ENCODE measurements at places on chromosomes 4 and X.

DNA sequence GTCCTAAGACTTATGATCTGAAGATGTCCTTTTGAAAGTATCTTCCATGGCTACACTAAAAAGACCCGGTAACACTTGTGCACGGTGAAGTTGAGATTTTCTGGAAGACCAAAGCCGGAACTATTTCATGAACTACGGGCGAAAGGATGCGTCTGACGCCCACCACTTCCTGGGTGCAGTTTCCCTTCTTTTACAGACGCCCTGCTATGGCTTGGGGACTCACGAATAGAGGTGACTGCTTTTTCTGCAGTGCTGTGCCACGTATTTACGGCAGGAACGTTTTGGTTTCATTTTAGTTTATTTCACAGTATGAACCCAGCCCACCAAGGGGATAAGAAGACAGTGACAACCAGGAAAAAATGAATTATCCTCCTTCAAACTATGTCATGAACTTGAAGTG is 180.4 kb downstream of the AFAP1 start:
- DNase-seq = no peak

DNA sequence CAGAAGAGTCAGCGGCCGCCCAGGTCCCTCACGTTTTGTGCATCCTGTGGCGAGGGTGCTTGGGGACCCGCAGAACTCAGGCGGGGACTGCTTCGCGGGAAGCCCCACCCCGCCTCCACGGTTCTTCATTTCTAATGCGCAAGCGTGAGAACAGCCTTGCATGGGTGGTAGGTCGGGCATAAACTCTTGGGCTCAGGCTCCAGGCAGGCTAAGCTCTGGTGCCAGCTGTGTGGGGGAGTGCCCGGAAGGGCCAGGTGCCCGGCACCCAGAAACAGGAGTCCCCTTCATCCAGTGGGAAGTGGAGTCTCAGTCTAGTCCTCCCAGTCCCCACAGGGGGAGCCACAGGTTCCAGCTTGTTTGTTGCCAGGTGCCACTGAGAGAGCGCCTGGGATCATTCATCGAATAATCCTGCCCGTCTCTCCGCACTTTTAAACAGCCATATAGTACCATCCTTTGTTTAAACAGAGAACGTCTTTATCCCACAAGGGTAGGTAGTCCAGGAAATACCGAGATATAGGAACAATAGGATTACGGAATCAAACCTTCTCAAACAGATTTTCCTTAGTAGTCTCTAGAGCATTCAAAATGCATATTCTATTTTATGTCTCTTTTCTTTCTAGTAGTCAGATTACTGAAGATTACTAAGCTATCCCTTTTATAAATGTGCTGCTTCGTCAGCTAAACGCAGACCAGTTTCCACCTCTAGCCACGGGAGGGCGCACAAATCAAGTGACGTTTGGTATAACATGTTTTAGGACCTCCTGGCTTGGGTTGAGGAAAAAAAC is 12.7 kb upstream of the RBBP7 start:
- peak; percentile 9 for DNase-seq

GRCh38 chrX:11465648-11466411 is 172.6 kb downstream of the AMELX start:
- peak; percentile 49 for DNase-seq

- DNase-seq = no peak
These were observed 28.0 kb downstream of the RBM47 start for GRCh38 chr4:40601641-40602040.

- DNase-seq = no peak
These were observed 58.3 kb downstream of the KCNIP4 start for GRCh38 chr4:21890231-21890630.

DNA sequence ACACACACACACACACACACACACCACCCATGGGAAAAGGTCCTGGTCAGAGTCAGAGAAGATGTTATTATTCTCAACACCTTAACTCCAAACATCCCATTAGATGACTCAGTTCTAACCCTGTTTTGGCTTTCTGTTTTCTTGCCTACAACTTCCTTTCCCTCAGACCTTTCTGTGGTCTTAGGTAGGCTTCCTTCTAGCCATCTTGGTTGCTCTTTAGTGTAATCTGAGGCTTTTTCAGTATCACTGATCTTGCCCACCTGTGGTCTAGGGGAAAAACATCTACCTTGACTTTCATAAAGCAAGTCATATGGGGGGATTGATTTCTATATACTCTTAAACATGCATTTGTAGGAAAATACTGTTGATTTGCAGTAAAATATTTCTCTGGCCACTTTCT is 56.9 kb downstream of the ATG4A start:
- no peak for DNase-seq

Measured in NCI-H226 (cell line).